ENCODE measurements at places on chromosomes 12 and 14.
A peak's percentile ranks its signal among the peaks of the same experiment; 100 is the strongest.

GRCh38 chr12:46659032-46659650 lies 166.7 kb downstream of the SLC38A4 start:
- DNase-seq = no peak

DNA sequence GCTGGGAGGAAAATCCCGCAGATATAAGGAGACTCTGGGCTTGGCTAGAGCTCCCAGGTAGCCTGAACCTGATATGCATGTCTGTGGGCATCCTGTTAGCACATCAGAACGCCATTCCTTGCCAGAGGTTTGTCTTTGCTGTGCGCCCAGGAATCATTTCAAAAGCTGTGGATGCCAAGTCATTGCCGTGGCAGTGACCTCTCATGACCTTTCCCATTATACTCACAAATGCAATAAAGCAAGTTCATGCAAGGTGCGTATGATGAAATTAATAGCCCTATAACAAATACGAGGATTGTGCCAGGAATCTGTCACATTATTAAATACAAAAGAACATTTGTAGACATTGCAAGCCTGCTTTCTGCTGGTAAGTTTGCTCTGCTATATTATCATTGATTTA lies 229.1 kb upstream of the PELI2 start:
- no peak for DNase-seq

GRCh38 chr12:48058771-48059170 lies 47.1 kb downstream of the SENP1 start:
- no peak for DNase-seq

GRCh38 chr12:85695097-85695715 lies 141.0 kb downstream of the RASSF9 start:
- DNase-seq = no peak

DNA sequence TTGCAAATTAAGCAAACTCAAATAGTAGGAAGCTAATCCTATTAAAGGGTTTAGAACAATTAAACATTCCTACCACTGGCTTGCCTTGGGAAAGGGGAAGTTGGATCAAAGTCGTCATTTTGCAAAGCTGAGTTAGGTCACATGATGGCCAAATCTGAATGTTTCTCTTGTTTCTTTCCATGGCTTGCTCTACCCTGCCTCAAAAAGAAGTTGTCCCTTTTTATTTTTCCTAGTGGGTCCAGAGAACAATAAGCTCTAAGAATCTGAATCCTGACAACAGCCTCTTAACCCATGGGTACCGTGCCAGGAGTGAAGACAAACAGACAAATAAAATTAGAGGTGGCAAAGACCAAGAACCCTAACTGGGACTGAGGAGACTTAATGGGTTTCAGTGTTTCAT lies 26.2 kb upstream of the NPFF start:
- DNase-seq = no peak

DNA sequence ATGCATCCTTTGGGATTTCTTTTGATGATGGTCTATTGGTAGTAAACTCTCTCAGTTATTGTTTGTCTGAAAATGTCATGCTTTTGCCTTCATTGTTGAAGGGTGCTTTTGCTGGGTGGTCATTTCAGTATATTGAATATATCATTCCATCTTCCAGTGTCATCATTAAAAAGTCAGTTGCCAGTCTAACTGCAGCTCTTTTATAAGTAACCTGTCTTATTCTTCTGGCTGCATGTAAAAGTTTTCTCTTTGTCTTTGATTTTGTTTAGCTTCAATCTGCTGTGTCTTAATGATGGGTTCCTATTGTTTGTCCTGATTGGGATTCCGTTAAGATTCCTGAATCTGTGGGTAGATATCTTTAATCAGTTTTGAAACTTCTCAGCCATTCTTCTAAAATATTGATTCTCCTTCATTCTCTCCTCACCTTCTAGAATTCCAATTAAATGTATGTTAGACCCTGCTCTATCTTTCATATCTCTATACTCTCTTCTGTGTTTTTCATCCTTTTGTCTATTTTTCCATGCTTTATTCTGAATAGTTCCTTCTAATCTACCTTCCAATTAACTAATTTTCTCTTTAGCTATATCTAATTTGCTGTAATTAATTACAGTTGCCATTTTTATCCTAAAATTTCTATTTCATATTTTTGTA lies 6.4 kb downstream of the OAS1 start:
- DNase-seq = no peak

DNA sequence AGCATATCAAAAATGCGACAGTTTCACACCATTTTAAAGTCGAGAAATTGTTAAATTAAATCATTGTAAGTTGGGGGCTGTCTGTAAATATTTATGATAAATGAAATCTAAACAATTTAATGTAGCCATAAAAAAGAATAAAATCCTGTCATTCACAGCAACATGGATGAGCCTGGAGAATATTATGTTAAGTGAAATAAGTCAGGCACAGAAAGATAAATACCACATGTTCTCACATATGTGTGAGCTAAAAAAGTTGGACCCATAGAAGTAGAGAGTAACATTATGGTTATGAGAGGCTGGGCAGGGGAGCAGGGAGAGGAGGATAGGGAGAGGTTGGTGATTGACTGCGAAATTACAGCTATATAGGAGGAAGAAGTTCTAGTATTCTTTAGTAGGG lies 135.9 kb downstream of the GARIN6 start:
- no peak for DNase-seq

GRCh38 chr14:73887694-73888459 lies 1.2 kb downstream of the ZNF410 start:
- DNase-seq = no peak

GRCh38 chr12:67712011-67712410 lies 63.5 kb downstream of the DYRK2 start:
- DNase-seq = no peak

DNA sequence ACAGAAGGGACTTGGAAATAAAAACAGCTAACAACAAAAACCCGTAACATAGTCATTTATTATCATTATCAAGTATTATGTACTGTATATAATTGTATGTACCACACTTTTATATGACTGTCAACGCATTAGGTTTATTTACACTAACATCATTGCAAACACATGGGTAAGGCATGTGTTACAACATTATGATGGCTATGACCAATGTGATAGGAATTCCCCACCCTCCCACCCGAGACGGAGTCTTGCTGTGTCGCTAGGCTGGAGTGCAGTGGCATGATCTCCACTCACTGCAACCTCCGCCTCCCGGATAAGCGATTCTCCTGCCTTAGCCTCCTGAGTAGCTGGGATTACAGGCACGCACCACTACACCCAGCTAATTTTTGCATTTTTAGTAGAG lies 82.6 kb downstream of the ERC1 start:
- no peak for DNase-seq

- peak; percentile 72 for DNase-seq
Measured at GRCh38 chr12:121465921-121466793, 66.2 kb downstream of the RNF34 start.

DNA sequence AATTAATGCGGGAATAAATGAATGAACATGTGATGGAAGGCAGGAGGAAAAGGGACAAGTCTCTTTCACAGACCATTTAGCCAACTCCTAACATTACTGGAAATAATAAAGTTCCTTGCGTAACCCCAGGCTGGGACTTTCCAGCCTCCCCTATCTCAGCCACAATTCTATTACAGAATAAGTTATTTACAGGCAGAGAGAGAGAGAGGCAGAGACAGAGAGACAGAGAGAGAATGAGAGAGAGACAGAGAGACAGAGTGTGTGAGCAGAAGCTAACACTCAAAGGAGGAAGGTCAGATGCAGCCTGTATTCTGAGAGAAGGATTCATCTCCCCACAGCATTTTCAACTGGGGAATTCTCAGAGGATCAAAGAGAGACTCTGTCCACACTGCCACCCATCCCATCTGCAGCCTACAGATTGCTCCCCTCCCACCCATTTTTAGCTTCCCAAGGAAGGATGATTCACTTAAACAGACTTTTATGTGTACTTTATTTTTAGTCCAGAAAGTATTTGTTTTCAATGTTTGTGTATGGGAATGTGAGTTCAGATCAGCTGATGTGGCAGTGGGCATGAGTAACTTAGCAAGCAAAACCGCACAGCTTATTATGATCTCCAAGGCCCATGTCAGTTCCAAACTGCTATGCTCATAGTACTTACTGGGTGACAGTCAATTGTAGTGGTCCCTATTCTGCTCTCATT lies 165.7 kb downstream of the CAND1 start:
- no peak for DNase-seq

GRCh38 chr12:26369588-26369987 lies 174.2 kb downstream of the SSPN start:
- DNase-seq = peak; percentile 29

GRCh38 chr12:52650520-52651081 lies 1.4 kb downstream of the KRT2 start:
- DNase-seq = no peak

- DNase-seq = peak; percentile 26
Measured at GRCh38 chr14:39731912-39732311, 299.7 kb upstream of the FBXO33 start.

- peak; percentile 66 for DNase-seq
Measured at GRCh38 chr12:12985817-12986408, 14.2 kb downstream of the HEBP1 start.

GRCh38 chr14:88005978-88006851 lies 1.3 kb downstream of the GPR65 start:
- DNase-seq = peak; percentile 89

DNA sequence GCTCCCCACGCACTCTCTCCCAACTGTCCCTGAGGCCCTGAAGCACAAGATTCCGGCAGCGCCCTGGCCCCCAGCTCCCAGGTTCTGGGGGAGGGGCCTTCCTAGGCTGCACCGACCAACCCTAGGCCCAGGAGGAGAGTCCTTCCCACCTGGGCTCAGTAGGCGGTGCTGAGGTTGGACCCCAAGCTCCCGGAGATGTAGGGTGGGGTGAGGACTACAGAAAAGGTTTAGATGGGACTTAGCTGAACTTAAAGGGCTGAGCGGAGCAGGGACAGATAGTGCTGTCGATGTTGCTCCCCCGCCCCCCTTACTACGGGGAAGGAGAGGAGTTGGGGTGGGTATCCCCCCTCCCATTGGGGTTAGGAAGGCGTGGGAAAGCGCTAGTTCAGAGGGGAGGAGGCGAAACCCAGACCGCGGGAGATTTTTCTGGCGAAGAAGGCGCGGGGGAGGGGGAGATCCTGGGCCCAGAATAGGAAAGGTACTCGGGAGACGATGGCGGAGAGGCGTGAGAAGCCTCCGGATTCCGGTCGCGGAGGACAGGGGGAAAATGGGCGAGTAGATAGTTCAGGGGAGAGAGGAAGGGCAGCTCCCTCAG lies 4.2 kb upstream of the BAZ2A start:
- DNase-seq = peak; percentile 61

DNA sequence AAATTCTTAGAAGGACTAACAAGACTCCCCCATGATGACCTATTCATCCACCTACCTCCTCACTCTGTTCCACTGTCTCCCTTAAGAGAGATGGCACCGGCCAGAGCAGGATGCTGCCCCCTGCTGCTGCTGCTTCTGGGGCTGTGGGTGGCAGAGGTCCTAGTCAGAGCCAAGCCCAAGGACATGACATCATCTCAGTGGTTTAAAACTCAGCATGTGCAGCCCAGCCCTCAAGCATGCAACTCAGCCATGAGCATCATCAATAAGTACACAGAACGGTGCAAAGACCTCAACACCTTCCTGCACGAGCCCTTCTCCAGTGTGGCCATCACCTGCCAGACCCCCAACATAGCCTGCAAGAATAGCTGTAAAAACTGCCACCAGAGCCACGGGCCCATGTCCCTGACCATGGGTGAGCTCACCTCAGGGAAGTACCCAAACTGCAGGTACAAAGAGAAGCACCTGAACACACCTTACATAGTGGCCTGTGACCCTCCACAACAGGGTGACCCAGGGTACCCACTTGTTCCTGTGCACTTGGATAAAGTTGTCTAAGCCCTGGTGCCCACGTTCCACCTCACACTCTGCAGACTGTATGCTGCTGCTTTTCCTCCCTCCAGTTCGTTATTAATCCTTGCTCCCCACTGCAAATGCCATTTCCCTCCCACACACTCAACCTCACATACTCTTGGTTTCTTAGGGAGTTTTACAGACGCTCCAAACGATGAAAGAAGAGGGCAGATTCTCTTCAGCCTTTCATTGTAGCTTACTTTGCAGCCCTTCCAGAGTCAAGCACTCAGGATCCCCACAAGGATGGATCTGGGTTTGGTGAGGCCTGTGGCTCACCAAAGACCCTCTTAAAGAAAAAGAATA lies at the start of gene RNASE8:
RNASE8 (plus strand) TSS at position 20 of the 873 bp plus-strand sequence; CDS start at position 91, 71 bp downstream.
- DNase-seq = peak; percentile 51

DNA sequence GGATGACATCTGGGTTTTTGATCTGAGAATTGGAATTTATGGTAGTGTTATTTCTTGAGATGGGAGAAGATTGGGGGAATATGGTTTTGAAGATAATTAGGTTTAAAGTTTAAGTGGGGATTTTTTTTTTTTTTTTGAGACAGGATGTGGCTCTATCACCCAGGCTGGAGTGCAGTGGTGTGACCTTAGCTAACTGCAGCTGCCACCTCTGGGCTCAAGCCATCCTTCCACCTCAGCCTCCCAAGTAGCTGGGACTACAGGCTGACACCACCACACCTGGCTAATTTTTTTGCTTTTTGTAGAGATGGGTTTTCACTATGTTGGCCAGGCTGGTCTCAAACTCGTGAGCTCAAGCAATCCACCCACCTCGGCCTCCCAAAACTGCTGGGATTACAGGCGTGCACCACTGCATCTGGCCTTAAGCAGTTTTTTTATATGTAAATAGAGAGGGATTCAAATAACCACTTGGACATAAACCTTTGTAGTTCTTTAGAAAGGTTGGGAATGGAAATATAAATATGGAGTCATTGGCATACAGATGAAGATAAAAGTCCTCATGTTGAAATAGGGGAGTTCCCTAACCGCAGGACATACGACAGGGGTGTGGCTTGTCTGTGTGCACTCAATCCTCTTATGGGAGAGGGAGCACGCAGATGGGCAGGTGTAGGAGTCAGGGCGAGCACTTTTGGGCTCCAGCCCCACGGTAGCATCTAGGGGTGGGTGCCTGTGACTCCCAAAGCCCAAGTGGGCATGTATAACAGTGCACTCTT lies 4.7 kb downstream of the LIN52 start:
- peak; percentile 30 for DNase-seq

GRCh38 chr14:67705211-67705610 lies 3.5 kb downstream of the RDH12 start:
- no peak for DNase-seq

- peak; percentile 28 for DNase-seq
Measured at GRCh38 chr14:70472253-70473159, 20.5 kb downstream of the ADAM21 start.

GRCh38 chr12:50708631-50709030 lies 55.3 kb upstream of the ATF1 start:
- DNase-seq = no peak

Measured in hematopoietic multipotent progenitor cell treated with erythropoietin and hydrocortisone succinate and interleukin-3 and kit ligand, for 4 days (in vitro differentiated cells).